ENCODE measurements at places on chromosomes 1 and 21. TPM values are rescaled to one million over a fixed set of nuclear protein-coding genes. Genes with fewer than 3 reads are reported as not detected.

SMAP2 gene
- 36.4 TPM for total RNA-seq

SFPQ gene
- total RNA-seq = 55.9 TPM

GRCh38 chr1:232978091-232978634 lies 27.8 kb downstream of the NTPCR start:
- DNase-seq = no peak

- DNase-seq = peak; percentile 59
These were observed 12.6 kb upstream of the ADORA3 start for GRCh38 chr1:111516005-111516535.

DNA sequence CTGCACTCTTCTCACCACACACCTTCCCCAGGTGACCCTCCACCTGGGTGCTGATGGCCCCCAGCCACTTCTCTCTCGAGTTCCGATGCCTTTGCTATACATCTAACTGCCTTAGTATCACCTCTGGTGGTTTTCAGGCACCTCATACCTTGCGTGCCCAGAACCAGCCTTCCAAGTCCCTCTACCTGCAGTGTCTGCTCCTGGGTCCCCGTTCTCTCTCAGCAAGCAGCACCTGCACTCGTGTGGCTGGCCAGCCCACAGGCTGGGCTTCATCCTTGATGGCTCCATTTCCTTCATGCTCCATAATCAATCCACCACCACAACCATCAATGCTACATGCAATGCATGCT lies 49.2 kb upstream of the EDN2 start:
- DNase-seq = no peak

- DNase-seq = no peak
These were observed 471 bp upstream of the MTF2 start for GRCh38 chr1:93078638-93078985.

DNA sequence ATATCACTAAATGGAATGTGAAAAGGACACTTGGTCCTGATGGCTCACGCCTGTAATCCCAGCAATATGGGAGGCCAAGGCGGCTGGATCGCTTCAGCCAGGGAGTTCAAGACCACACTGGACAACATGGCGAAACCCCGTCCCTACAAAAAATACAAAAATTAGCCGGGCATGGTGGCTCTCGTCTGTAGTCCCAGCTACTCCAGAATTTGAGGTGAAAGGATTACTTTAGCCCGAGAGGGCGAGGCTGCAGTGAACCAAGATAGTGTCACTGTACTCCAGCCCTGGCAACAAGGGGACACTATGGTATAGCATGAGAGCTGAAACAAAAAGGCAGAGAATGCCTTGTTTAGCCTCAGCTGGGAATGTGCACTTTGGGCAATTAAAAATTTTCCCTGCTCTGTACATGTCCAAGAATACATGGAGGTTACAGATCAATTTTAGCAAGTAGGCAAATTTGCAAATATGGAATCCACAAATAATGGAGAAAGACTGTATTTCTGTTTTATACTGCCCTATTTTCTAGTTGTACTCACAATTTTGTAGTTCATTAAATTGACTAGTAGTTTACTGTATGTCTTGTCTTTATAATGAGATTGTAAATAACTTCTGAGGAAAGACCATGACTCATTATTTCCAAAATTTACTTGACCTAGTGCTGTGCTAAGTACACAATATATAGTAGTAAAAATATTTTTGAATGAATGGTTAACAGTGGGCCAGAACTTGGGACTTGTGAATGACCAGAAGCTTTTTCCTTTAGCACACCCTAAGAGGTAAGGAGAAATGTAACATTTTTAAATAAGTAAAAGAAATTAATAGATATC lies 2.0 kb upstream of the ANGEL2 start:
- DNase-seq = no peak

- DNase-seq = no peak
These were observed 36.6 kb downstream of the GJA5 start for GRCh38 chr1:147723691-147724323.

DNA sequence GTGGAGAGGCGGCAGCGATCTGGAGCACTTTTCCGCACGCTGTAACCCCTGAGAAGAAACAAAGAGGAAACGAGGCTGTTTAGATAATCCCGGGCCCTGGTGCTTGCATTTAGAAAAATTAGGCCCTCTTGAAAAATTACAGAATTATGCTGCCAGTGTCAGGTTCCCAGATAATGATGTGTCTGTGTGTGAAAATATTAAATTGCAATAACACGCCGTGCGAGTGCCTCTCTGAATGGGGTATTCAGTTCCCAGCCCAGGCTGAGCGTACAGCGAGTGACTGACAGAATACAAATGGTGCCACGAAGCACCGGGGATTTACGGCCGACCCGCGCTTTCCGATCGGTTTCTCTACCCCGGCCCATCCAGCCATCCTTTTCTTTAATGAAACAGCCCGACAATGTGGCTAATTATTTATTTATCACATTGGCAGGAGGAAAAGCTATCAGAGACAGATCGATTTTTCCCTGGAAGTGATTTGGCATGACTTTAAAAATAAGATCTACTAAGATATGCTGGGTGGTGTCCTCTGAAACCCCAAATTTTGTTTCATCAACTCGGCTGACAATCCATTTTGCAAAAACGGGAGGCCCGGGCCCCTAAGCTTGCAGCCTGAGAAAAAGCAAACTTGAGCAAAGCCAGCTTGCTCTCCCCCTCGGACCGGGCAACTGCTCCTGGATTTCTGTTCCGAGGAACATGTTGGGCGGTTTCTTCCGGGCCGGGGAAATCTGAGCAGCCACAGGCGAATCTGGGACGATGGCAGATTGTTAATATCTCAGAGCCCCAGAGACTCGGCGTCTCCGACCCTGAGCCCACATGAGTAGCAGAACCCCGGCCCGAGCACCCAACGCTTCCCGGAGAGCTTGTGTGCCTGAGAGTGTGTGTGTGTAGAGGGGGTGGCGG lies 11.3 kb downstream of the PRDM16 start:
- DNase-seq = no peak

DNA sequence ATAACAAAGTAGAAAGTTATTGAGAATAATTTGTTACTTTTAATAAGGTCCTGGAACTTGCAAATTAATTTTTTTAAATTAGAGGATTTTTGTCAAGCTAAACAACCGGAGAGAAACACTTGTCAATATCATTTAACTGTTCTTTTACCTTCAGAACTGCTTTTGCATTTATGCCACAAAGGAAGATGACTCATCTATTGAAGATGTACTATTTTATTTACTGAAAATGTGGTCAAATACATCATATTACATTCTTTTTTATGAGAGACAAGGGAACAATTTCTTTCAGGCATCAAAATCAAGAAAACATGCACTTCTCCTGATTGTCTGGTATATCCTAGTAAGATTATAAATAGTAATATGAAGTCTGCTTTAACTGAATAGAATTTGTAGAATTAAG lies 558.2 kb upstream of the PRMT6 start:
- DNase-seq = no peak

DNA sequence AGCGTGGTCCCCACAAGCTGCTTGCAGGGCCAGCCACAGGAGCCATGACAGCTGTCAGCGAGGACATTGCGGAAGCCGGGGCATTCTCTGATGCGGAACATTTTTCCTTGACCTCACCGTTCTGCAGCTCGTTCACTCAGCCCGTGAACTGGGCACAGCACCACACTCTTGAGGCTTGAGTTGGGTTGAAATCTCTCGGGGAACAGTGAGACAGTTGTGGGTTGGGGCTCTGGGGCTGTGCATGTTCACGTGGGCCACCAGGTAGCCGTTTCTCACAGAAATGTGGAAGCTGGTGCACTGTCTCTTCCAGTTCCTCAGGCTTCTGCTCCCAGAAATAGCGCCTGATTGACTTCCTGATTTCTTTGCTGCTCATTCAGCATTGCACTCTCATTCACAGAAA lies 69.8 kb downstream of the SPSB1 start:
- DNase-seq = no peak

- no peak for DNase-seq
These were observed 154.8 kb downstream of the BACH1 start for GRCh38 chr21:29453511-29453910.

GRCh38 chr1:12191242-12192032 lies 24.6 kb downstream of the TNFRSF1B start:
- no peak for DNase-seq

DNA sequence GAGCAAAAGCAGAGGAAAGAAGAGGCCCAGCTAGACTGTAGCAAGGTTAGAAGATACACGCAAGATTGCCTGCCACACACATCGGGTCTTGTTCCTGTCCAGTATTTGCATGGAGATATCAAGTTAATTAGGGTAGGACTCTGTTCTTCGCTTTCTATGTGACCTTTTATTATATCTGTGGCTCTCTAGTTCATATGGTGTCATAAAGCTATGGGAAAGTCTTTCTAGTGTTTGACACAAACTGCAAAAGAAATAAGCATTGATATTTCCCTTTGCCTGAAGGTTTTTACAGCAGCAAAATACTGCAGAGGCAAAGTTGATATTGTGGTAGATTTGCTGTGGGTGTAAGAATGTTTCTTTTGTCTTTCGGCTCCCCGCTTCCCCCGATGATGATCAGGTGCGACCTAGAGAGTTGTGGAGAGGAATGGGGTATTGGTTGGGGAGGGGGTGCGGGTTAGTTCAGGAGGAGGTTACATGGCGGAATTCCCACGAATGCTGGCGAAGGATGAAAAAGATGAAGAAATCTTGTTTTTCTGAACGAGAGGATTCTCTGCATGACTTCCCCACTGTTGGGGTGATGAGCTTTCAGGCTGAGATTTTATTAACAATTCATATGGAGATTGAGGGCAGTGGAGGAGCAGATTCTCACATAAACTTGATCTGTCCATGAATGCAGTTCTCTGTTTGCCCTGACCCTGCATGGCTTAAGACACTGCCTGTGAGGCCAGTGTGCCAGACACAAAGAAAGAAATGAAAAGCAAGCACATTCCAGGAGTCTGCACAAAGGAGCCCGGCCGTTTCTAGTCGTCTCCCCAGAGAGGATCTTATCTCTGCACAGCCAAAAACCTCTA lies 550.2 kb downstream of the USP25 start:
- DNase-seq = no peak

DNA sequence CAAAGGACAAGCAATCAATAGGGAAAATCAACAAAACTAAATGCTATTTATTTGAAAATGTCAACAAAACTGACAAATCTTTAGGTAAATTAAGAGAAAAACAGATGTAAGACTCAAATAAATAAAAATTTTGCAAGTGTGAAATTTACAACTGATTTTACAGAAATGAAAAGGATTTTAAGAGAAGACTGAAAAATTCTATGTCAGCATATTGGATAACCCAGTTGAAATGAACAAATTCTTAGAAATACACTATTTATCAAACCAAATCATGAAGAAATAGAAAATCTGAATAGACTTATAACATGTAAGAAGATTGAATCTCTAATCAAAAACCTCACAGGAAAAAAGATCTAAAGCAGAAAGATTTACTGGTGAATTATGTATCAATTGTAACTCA lies 7.6 kb upstream of the SPRR2F start:
- no peak for DNase-seq

DNA sequence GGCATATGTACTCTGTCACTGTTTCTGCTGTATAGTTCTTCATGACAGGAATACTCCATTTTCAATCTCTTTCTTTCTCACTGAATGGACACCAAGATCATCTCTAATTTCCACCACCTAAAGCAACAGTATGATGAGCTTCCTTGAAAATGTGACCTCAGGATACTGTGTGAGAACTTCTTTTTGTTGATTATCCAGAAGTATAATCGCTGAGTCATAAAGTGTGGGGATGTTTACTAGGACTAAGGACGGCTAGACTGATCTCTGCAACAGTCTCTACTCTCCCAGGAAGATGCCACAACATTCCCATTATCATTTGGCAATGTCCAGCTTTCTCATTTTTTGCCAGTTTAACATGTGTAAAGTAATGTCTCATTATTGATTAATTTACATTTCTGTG lies 70.3 kb downstream of the TNFSF18 start:
- DNase-seq = no peak

GRCh38 chr1:193309936-193310475 lies 123.6 kb upstream of the B3GALT2 start:
- DNase-seq = no peak

GRCh38 chr1:212651521-212651920 lies 43.0 kb downstream of the ATF3 start:
- no peak for DNase-seq

- DNase-seq = no peak
These were observed 1.2 kb downstream of the IPO13 start for GRCh38 chr1:43947874-43948437.

- no peak for DNase-seq
These were observed 105.4 kb upstream of the WARS2 start for GRCh38 chr1:119245881-119246280.

DNA sequence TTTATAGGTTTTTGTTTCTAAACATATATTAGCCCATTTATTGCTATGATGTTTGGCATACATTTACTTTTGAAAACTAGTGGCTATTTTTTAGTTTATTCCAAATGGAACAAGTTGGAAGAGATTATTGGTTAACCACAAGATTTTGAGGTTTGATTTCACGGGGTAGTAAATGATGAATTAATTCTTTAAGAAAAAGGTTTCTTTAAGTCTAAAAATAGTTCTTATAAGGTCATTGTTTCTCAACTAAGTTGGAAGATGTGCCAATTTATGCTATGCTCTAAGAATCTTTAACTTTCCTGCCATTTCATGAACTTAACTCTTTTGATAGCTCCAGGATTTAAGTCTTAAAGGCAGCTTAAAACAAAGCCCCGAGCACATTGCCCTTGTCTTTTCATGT lies 183.8 kb downstream of the LMO4 start:
- no peak for DNase-seq
